ENCODE measurements at places on chromosomes 1 and 21.
A peak's percentile ranks its signal among the peaks of the same experiment; 100 is the strongest.

DNA sequence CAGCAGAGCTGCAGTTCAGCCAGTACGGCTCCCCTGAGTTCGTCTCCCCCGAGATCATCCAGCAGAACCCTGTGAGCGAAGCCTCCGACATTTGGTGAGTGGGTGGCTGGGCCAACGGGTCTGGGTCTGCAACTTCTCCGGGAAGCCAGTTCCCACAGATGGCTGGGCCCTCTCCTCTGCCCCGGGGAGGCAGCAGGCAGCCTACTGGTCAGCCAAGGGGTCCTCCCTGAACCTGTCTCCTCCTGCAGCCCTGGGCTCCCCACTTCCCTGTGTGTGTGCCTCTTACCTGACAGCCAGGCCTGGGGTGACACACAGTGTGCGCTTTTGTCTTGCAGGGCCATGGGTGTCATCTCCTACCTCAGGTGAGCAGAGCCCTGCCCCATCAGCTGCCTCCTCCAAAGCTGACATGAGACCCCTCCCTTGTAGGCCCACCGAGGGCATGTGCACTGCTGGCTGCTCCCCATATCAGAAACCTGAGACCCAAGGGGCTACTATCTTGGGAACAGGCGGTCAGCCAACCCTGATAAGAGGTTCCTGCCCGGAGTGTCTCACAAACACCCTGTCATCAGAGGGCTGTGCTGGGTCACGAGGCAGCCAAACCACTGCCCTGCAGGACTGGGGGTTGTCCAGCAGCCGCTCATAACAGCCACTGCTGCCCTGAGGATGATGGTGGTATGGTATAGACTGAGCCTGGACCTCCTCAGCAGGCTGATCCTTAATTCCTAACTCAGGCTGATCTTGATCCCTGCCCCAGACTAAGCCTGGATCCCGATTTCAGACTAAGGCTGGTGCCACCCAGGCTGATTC is 37.6 kb downstream of the TRIM11 start:
- no peak for DNase-seq

GRCh38 chr1:54764922-54765561 is 719 bp upstream of the PARS2 start:
- DNase-seq = no peak

DNA sequence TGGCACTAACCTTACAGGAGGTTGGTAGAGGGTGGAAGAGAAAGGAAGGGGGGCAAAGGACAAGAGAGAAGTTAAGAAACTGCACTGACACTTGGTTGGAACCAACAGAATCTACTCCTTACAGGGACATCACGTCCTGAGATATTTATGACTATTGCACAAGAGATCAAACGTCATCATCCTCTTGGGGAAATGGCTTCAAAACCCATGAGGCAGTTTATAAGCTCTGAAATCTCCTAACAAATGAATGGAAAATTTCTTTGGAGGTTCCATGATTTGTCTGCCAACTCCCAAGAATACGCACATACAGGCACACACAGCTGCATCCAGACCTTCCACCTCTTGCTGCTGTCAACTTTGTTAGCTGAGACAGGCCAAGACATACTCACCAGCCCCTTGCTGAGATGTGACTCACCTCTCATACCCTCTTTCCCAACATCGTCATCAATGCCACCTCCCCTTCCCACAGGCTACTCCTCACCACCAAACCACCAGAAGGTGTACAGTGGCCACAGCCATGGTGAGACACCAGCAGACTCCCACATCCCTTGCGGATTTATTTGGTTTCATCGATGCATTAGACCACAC is 135.5 kb downstream of the SETD4 start:
- DNase-seq = no peak

- no peak for DNase-seq
Measured at GRCh38 chr1:36396359-36396758, 1.3 kb downstream of the LSM10 start.

GRCh38 chr1:68136187-68136586 is 85.8 kb upstream of the DIRAS3 start:
- no peak for DNase-seq

GRCh38 chr1:157969697-157970485 is 23.6 kb upstream of the KIRREL1 start:
- DNase-seq = no peak

- DNase-seq = no peak
Measured at GRCh38 chr1:30378991-30379581, 344.3 kb downstream of the MATN1 start.

GRCh38 chr1:230857822-230858221 is 10.5 kb downstream of the C1orf198 start:
- DNase-seq = no peak

GRCh38 chr1:235093696-235094592 is 34.7 kb downstream of the TOMM20 start:
- DNase-seq = peak; percentile 87

DNA sequence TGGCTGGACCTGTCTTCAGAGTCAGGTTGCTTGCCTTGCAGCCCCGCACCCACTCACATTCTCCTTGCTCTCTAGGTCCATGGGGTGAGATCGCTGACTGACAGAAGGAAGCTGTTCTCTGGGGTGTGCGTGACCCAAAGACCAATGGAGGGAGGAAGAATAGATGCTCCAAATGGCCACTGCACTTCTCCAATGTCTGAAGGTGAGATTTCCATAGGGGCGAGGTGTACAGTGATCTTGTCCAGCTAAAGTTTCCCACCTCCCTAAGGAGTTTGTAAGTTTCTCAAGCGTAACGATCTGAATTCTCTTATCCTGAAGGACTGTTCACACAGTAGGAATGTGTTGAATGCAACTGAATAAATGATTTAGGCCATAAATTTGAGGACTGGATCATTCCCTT is 211.9 kb upstream of the IRF2BP2 start:
- DNase-seq = no peak

- DNase-seq = no peak
Measured at GRCh38 chr1:204726478-204726877, 40.9 kb upstream of the LRRN2 start.

DNA sequence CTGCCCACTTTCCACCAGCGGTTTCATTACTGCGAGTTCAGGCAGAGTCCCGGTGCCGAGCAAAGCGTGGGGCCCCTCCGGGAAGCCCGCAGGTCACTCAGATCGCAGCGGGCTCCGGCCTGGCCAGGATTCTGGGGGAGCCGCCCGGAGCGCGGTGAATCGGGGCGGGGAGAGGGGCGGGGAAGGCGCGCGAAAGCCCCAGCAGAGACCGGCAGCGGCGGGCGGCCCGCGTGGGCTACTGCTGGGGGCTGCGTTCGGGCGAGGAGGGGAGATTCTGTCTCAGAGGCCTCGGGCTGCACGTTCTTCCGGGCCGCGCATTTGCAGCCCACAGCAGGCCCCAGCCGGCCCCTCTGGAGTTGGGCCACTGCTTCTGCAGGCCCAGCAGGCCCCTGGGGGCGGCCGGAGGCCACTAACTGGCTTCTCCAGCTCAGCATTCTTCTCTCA is 64.7 kb downstream of the SCCPDH start:
- DNase-seq = no peak

DNA sequence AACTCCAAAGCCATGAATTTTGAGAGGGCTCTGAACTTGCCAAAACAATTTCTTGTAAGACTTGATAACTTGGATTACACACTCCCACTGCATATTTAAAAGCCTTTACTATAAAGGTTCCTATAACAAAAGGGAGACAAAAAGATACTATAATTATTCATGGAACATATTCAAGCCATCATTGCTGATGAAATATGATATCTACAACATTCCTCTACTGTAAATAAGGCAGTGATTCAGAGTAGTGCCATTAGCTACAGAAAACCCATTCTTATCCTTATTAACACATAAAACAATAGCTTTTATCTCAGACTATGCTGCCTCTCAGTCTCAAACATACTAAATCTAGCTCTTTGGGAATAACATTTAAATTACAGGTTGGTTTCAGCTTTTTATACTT is 675.5 kb upstream of the CXADR start:
- no peak for DNase-seq

GRCh38 chr1:154157520-154158306 is 2.8 kb upstream of the NUP210L start:
- peak; percentile 52 for DNase-seq

- DNase-seq = no peak
Measured at GRCh38 chr1:230758709-230759368, 11.7 kb downstream of the CAPN9 start.

- no peak for DNase-seq
Measured at GRCh38 chr21:45441431-45442255, 36.7 kb downstream of the COL18A1 start.

DNA sequence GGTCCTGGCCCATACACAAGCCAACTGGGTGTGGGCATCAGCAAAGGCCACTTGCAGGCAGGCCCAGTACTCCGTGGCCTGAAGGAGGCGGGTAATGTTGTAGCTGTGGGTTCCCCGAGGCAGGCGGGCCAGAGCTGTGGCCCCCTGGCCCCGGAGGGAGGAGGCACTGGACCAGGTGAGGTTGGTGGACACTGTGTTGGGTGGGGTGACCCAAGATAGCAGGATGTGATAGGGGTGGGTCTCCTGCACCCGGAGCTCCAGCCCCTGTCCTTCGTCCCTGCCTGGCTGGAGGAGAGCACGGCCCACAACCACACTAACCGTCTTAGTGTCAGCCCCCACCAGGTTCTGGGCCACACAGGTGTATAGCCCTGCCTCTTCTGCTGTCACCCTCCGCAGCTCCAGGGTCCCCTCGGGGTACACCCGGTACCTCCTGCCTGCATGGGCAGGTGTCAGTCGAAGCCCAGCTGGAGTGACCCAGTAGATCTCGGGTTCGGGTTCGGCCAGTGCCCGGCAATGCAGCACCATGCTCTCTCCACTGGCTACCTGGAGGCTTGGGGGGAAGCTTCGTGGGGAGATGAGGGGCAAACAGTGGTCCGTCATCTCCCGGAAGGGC is 67.3 kb downstream of the LRRN2 start:
- no peak for DNase-seq

DNA sequence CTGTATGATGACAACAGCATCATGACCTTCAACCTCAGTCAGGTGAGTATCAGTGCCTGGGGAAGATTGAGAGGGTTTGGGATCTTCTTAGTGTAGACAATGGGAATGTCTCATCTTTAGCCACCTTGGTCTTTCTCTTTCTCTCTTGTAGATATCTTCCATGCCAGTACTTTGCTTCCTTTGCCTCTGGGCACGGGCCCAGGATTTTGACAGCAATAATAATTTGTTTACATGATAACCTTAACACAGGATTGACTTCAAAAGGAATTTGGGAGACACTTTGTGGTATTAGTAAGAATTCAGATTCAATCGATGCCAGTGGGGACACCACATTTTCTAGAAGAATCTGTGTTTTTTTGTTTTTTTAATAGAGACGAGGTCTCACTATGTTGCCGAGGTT is 12.1 kb upstream of the PIGV start:
- DNase-seq = no peak

DNA sequence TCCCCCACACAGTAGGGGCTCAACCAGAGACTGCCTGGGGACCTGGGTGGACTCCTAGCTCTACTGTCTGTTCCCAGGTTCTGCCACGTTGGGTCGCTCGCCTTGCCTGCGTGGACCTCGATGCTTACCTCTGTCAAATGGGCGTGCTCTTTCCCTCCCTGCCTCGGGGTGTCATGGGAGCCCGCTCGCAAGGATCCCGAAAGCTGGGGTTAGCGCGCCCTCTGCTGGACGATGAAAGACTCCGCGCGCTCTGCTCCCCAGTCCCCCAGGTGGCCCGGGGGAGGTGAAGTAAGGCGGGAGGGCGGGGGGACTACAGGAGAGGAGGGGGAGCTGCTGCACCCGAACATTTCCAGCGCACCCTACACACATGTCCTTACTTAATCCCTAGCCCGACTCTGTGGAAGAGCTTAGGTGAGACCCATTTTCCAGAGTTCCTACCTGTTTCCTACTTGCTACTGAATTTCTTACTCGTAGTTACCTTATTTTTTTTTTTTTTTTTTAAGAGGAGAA is 2.3 kb upstream of the BSND start:
- peak; percentile 82 for DNase-seq

- no peak for DNase-seq
Measured at GRCh38 chr21:37594472-37594951, 227.9 kb downstream of the DYRK1A start.

DNA sequence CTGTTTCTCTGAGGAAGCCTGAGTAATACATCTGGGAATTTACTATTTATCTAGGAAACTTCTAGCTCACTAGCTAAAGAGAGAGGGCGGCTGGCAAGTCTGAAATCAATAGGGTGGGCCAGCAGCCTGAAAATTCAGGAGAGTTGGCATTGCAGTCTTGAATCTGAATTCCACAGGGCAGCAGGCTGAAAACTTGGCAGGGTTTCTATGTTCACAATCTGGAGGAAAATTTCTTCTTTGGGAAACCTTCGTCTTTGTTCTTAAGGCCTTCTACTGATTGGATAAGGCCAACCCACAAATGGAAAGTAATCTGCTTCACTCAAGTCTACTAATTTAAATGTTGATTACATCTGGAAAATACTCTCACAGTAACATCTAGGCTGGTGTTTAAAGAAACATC is 101.0 kb upstream of the COG2 start:
- no peak for DNase-seq

GRCh38 chr1:33762962-33763361 is 100.9 kb upstream of the HMGB4 start:
- DNase-seq = no peak

GRCh38 chr1:32725615-32725982 is 23.0 kb upstream of the SYNC start:
- no peak for DNase-seq

DNA sequence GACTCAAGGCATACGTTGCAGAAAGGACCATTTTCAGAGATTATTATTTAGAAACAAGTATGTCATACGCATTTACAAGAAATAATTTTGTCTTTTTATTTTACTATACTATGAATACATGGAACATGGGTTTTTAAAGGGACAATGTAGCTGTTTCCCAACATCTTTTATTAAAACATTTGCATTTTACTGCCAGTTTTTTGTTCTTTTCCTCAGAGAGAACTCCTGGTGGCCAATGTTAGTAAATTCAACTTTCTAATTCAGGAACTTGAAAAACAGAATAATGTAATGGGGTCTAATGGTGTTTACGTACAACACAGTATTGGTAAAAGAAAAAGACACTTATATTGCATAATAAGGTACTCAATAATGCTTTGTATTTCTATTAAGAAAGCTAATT is 14.9 kb downstream of the PRDM2 start:
- no peak for DNase-seq

DNA sequence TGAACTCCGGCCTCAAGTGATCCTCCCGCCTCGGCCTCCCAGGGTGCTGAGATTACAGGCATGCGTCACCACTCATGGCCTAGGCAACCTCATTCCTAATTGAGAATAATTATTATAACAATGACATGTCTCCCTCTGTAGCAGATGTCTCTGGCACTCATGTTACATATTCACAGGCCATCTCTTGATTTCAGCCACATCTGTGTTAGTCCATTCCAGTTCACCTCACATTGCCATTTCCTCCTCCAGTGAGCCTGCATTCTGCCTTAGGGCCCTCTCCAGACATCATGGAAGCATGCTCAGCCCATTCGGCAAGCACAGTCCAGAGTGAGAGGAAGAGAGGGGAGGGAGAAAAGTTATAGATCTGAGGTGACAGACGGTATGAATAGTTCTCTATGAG is 32.5 kb downstream of the CDKN2C start:
- DNase-seq = no peak

GRCh38 chr21:42290505-42290904 is 24.7 kb downstream of the TFF3 start:
- no peak for DNase-seq

- DNase-seq = no peak
Measured at GRCh38 chr1:220336391-220337031, 64.3 kb upstream of the RAB3GAP2 start.

GRCh38 chr1:21655259-21655658 is 13.9 kb downstream of the RAP1GAP start:
- no peak for DNase-seq
